ENCODE measurements at places on chromosomes 1 and 21.

DNA sequence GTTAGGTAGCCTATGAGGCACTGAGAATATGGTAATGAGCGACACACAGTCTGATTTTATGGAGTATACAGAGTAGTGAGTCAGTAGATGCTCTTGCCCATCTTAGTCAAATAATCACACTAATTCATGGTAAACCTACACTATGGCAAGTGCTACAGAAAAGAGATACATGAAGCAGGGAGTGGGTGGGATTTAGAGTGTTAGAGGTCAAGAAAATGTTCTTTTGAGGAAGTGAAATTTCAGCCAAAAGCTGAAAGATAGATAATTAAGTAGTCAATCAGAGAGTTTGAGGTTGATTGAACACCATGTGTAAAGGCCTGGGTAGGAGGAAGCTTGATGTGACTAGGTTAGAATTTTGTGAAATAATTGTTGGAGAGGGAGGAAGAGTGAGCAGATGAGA lies 14.7 kb downstream of the MDM4 start:
- H3K4me3 ChIP-seq = no peak overlapping the region
- no peaks in the 10 kb centered on the region for H3K4me1 ChIP-seq
- H3K27me3 ChIP-seq = no peaks in the 10 kb centered on the region
- DNase-seq = no peak
- H3K27ac ChIP-seq = no peak overlapping the region

DNA sequence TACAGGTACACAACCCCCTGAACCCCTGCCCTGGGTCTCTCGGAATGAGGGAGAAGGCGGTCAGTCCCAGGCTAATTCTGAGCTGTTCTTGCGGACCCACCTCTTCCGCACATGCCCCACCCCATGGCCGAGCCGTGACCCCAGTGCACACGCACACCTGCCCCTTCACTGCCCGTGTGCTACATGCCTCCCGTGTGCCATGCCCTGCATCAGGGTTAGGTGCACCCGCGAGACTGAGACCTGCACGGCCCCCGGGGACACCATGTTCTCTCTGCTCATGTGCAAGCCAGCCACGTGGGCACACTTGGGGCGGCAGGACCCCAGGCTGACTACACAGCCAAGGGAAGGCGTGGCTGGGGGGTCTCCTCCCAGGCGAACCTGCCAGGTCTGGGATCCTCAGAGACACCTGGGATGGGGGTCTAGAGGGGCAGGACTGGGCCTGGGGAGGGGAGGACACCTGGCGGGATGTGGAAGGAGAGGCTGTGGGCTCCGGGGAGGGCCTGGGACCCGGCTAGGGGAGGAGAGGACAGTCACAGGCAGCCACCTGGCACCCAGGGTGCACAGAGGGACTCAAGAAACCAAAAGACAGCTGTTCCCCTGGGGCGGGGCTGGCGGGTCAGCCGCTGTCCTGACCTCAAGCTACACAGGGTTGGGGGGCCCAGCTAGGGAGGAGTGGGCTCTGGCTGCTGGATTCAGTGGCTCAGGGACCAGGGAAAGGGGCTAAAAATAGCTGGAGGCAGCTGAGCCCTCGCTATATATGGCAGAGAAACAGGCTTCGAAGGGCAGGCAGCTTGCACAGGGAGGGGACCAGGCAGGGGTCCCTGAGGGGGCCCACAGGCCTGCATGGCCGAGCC lies 133.4 kb downstream of the CASZ1 start:
- no peaks in the 10 kb centered on the region for H3K27me3 ChIP-seq
- no peak for DNase-seq
- H3K36me3 ChIP-seq = no peaks in the 10 kb centered on the region
- no peak overlapping the region for H3K4me3 ChIP-seq
- no peaks in the 10 kb centered on the region for H3K4me1 ChIP-seq

- peaks cover 20% of the 10 kb centered on the region for H3K4me1 ChIP-seq
- H3K27me3 ChIP-seq = no peaks in the 10 kb centered on the region
- DNase-seq = peak; percentile 52
- peak overlapping the region; percentile 99 for H3K27ac ChIP-seq
These were observed 6.8 kb upstream of the SLAMF1 start for GRCh38 chr1:160653620-160654016.

DNA sequence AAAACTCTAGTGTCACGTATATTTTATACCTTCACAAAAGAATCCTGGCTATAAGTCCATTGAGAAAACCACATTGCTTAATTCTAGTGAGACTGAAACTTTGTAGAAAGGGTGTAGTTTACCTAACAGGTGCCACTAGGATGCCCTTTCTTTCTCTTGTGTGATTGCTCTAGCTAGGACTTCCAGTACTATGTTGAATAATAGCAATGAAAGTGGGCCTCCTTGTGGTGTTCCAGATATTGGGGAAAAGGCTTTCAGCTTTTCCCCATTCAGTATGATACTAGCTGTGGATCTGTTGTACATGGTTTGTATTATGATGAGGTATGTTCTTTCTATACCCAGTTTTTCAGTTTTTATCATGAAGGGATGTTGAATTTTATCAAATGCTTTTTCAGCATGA lies 39.7 kb upstream of the CHODL start:
- H3K4me3 ChIP-seq = no peak overlapping the region
- H3K4me1 ChIP-seq = no peaks in the 10 kb centered on the region
- no peak overlapping the region for H3K27ac ChIP-seq
- peak; percentile 24 for DNase-seq
- no peaks in the 10 kb centered on the region for H3K36me3 ChIP-seq

GRCh38 chr1:54161495-54162168 lies 8.8 kb upstream of the CDCP2 start:
- H3K36me3 ChIP-seq = no peaks in the 10 kb centered on the region
- no peak for DNase-seq
- no peak overlapping the region for H3K4me3 ChIP-seq
- no peaks in the 10 kb centered on the region for H3K4me1 ChIP-seq
- no peak overlapping the region for H3K27ac ChIP-seq
- no peaks in the 10 kb centered on the region for H3K27me3 ChIP-seq

- H3K27me3 ChIP-seq = no peaks in the 10 kb centered on the region
- no peak for DNase-seq
- no peak overlapping the region for H3K27ac ChIP-seq
- no peaks in the 10 kb centered on the region for H3K4me1 ChIP-seq
- H3K4me3 ChIP-seq = no peak overlapping the region
- H3K36me3 ChIP-seq = no peaks in the 10 kb centered on the region
These were observed 31.9 kb downstream of the SLC44A5 start for GRCh38 chr1:75579046-75579445.

GRCh38 chr1:2386636-2387611 lies 4.4 kb downstream of the MORN1 start:
- no peaks in the 10 kb centered on the region for H3K4me1 ChIP-seq
- no peak overlapping the region for H3K4me3 ChIP-seq
- no peak overlapping the region for H3K27ac ChIP-seq

- no peaks in the 10 kb centered on the region for H3K27me3 ChIP-seq
- H3K27ac ChIP-seq = no peak overlapping the region
- DNase-seq = no peak
- no peaks in the 10 kb centered on the region for H3K36me3 ChIP-seq
These were observed 24.9 kb upstream of the MAN1A2 start for GRCh38 chr1:117342397-117342796.

- H3K27me3 ChIP-seq = no peaks in the 10 kb centered on the region
- DNase-seq = no peak
- H3K36me3 ChIP-seq = no peaks in the 10 kb centered on the region
- H3K4me3 ChIP-seq = no peak overlapping the region
- no peak overlapping the region for H3K27ac ChIP-seq
These were observed 25.2 kb downstream of the CDC42 start for GRCh38 chr1:22077728-22078127.

DNA sequence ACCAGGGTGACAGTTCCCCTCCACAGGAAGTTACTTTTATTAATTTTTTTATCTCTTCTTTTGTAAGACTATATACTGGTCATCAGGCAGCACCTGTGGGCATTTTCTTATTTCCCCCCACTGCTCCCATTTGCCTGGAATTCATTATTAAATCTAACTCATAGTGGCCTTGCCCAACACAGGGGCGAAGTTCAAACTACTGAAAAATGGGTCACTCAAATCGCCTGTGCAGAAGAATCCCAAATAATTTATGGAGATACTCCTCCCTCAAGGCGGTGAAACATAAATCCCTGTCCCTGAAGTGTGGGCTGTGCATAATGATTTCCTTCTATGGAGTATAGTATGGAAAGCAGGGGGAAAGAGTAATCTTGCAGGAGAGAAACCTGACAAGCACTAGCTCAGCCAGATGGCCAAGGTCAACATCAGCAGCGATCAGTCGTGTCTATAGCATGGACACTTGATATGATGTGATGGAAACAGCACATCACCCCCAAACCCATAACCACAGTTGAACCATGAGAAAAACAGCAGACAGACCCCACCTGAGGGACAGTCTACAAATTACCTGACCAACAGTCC lies 7.9 kb downstream of the CAMK2N1 start:
- no peaks in the 10 kb centered on the region for H3K36me3 ChIP-seq
- no peak overlapping the region for H3K4me3 ChIP-seq
- H3K4me1 ChIP-seq = peaks cover 5% of the 10 kb centered on the region
- no peak overlapping the region for H3K27ac ChIP-seq
- no peaks in the 10 kb centered on the region for H3K27me3 ChIP-seq

DNA sequence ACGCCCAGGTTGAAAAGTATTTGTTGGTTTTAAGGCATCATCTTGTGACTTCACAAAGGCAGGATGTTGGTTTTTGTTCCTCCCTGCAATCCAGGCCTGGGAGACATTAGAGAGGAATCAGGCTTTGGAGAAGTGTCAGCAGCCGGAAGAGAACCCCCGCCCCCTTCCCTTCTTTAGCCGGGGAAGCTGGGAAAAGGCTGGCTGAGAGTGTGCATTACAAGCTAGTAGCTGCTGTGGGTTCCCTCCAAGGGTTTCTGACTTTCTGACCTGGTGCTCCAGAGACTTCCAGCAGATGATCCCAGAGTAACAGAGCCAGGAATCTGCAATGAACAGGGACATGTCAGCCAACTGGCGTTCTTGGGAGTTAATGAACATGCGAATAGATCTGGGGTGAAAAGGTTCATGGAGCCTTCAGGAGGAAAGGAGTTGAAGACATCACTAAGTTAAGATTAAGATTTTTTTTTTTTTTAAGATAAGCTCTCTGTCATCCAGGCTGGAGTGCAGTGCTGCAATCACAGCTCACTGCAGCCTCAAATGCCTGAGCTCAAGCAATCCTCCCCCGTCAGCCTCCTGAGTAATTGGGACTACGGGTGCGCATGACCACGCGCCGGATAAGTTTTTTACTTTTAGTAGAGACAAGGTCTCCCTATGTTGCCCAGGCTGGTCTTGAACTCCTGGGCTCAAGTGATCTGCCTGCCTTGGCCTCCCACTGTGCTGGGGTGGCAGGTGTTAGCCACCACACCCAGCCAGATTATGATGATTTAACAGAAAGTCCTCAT lies 7.5 kb downstream of the DISP3 start:
- no peaks in the 10 kb centered on the region for H3K4me1 ChIP-seq
- no peak overlapping the region for H3K27ac ChIP-seq
- DNase-seq = peak; percentile 16
- H3K27me3 ChIP-seq = no peaks in the 10 kb centered on the region
- H3K4me3 ChIP-seq = no peak overlapping the region

- H3K4me1 ChIP-seq = peaks cover 26% of the 10 kb centered on the region
- H3K36me3 ChIP-seq = peaks cover under 1% of the 10 kb centered on the region
- H3K27me3 ChIP-seq = no peaks in the 10 kb centered on the region
These were observed 23.3 kb downstream of the ZBTB17 start for GRCh38 chr1:15952317-15953258.
